ENCODE measurements at places on chromosomes 13 and 19. TPM values are rescaled to one million over a fixed set of nuclear protein-coding genes. Genes with fewer than 3 reads are reported as not detected.

GRCh38 chr19:39677961-39678889, 22.5 kb downstream of the LGALS16 start:
- H3K4me1 ChIP-seq = peaks cover 6% of the 10 kb centered on the region
- no peak overlapping the region for H3K27ac ChIP-seq
- peaks cover 7% of the 10 kb centered on the region for H3K27me3 ChIP-seq
- H3K4me3 ChIP-seq = no peak overlapping the region

GRCh38 chr13:64073203-64073602, 2657.6 kb upstream of the PCDH20 start:
- DNase-seq = no peak
- H3K27me3 ChIP-seq = peaks cover 7% of the 10 kb centered on the region
- no peak overlapping the region for H3K27ac ChIP-seq

DNA sequence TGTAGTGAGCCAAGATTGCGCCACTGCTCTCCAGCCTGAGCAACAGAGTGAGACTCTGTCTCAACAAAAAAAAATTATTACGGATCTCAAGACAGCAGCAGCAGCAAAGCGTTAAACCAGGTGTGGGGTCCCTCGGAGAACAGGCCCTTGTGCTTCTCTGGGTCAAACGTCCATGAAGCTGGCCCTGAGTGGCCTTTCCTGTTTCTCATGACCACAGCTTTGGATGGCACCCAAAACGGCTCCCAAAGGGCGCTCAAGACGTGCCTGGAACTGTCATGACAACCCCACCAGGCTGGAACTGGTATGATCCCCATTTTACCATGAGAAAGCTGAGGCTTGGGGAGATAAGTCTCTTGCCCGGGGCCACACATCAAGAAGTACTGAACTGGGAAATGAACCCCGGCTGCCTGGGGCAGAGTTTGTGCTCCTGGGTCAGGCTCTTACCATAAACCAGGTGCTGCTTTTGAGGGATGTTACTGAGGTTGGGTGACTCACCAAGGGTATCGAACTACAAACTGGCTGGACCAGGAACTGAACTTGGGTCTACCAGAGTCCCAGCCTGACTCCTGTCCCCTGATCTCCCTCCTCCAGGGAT, 11.6 kb upstream of the SAMD1 start:
- no peak overlapping the region for H3K4me3 ChIP-seq
- no peak for DNase-seq
- H3K4me1 ChIP-seq = no peaks in the 10 kb centered on the region
- peaks cover 1% of the 10 kb centered on the region for H3K27me3 ChIP-seq

- peaks cover 4% of the 10 kb centered on the region for H3K27me3 ChIP-seq
- no peak overlapping the region for H3K27ac ChIP-seq
- H3K4me1 ChIP-seq = peaks cover 18% of the 10 kb centered on the region
- no peaks in the 10 kb centered on the region for H3K36me3 ChIP-seq
- peak; percentile 27 for DNase-seq
Measured at GRCh38 chr13:20411638-20412342, 113.9 kb downstream of the CRYL1 start.

DNA sequence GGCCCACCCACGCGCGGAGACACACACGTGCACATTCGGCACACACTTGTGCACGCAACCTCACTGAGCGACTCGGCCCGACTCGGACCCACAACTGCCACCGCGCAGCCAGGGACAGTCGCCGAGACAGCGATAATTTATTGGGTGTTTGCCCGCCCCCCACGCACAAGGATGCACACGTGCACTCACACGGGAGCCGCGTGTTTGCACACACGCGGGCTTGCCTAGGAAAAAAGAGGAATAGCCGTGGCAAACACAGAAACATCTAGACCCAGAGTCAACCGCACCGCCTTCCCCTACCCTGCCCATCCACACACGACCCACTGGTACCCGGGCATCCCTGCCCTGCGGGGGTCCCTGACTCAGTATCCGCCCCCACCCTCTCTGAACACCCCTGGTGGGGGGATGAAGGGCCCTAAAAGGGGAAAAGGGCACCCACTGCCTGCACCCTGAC, 1.1 kb upstream of the SSBP4 start:
- DNase-seq = no peak
- H3K27me3 ChIP-seq = peaks cover 29% of the 10 kb centered on the region
- H3K36me3 ChIP-seq = no peaks in the 10 kb centered on the region
- H3K4me3 ChIP-seq = peak overlapping the region; percentile 83

DNA sequence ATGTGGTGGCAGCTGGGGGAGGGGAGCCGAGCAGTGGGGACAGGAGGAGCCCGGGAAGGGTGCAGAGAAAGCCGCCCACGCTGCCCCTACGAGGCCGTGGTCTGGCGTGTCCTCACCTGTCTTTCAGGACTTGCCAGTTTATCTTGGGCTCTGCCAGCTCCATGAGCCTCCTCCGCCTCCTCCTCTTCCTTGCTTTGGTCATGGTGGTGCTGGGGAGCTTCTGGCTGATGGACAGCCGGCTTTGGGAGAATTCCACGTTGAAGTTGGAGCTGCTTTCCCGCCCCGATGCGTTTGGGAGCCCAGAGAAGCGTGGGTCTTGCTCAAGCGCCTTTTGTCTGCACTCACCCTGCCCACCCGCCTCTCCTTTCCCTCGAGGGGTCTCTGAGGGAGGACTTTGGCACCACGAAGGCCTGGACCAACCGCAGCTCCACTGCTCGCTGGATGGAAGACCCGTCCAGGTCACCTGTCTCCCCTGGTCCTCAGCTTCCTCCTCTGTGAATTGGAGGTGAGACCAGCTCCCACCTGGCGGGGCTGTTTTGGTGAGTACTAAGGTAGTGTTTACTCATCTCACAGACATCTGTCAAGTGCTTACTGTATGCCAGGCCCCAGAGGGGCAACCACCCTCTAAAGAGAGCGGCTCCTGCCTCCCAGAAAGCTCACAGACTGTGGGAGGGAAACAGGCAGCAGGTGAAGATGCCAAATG, 29.7 kb upstream of the MIER2 start:
- H3K4me3 ChIP-seq = no peak overlapping the region
- no peaks in the 10 kb centered on the region for H3K4me1 ChIP-seq
- no peaks in the 10 kb centered on the region for H3K27me3 ChIP-seq
- no peak overlapping the region for H3K27ac ChIP-seq

DNA sequence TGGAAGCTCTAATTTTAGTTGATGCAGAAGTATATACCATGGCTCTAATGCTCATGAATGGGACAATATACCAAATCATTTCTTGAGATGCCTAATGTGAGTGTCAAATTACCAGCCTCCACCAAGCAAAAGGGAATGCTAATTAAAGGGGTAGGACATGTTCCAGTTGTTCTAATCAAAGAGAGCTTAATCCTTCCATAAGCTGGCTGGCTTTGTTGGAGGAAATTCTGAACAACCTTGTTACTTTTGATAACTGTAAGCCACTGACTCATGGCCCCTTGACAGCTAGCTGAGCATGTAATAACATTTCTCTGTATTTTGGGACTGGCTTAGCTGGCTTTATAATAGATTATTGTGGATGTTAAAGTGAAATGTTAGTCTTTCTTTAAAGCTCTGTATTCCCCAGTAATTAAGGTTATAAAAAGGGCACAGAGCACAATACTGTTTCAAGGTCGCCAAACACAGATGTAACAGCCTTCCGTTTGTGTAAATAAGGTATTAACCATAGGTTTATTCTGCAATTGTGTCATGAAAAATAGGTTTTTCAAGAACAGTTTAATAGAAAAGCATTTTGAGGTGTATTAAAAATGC, 1194.0 kb downstream of the PCDH9 start:
- no peak overlapping the region for H3K27ac ChIP-seq
- no peak overlapping the region for H3K4me3 ChIP-seq
- no peaks in the 10 kb centered on the region for H3K4me1 ChIP-seq
- H3K27me3 ChIP-seq = no peaks in the 10 kb centered on the region
- no peaks in the 10 kb centered on the region for H3K36me3 ChIP-seq

DNA sequence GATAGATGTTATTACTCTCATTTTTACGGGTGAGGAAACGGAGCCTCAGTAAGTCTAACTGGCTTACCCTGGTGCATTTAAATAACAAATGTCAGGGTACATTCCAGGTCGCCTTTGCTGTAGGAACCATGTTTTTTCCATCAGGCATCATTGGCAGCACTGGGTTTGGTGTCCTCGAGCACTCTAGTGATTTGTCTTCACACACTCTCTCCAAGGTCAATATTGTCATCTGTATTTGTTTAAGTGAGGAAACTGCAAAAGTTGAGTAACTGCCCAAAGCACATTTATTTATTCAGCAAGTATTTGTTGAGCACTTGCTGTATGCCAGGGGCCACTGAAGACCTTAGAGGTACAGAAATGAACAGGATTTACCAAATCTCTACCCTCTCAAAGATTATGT, 78.6 kb downstream of the DCT start:
- H3K4me1 ChIP-seq = no peaks in the 10 kb centered on the region
- no peaks in the 10 kb centered on the region for H3K27me3 ChIP-seq
- no peak for DNase-seq
- H3K4me3 ChIP-seq = no peak overlapping the region

DNA sequence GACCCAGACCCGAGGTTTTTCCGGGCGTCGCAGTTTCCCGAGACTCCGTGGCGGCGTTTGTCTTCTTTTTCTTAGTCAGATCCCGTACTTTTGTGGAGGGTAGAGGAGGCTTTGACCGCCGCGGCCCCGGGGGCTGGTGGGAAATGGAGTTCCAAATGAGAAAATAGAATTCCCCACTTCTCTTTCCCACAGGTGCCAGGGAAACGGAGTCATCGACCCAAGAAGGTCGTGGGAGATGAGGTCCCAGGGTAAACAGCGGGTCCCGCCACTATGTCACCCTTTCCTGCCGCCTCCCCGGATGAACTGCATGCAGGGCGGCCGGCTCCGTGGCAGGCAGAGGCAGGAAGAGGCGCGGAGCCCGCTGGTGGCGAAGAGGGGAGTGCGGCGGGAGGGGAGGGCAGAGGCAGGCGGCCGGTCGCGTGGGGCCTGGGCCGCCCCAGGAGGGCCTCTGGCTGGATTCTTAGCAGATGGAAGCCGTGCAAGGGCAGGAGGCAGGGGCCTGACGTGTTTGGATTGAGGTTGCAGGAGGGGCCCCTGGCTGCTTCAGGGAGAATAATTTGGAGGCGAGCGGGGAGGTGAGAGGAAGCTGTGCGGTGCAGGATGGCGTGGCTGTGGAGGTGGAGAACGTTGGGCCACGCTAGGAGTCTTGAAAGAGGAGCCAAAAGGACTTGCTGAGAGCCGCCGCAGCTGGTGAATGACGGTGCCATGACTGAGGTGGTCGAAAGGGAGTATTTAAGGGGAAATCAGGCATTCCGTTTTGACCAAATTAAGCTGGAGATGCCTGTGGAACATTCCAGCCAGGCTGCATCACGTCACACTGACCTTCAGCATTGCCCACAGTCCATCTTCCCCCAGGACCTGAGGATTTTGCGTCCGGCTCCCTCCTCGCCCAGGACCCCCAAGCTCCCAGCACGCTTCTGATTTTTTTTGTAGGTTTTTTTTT, 11.7 kb downstream of the CYTH2 start:
- no peak for DNase-seq
- H3K27me3 ChIP-seq = peaks cover 29% of the 10 kb centered on the region
- peaks cover 16% of the 10 kb centered on the region for H3K4me1 ChIP-seq
- H3K27ac ChIP-seq = peak overlapping the region; percentile 79
- peaks cover 9% of the 10 kb centered on the region for H3K36me3 ChIP-seq

GRCh38 chr13:79352107-79352506, 53.9 kb downstream of the RBM26 start:
- no peaks in the 10 kb centered on the region for H3K27me3 ChIP-seq
- H3K4me3 ChIP-seq = no peak overlapping the region
- H3K36me3 ChIP-seq = peaks cover under 1% of the 10 kb centered on the region

- no peak overlapping the region for H3K27ac ChIP-seq
- H3K27me3 ChIP-seq = no peaks in the 10 kb centered on the region
- no peak overlapping the region for H3K4me3 ChIP-seq
- DNase-seq = no peak
Measured at GRCh38 chr13:102972191-102972590, 94.0 kb downstream of the SLC10A2 start.

DNA sequence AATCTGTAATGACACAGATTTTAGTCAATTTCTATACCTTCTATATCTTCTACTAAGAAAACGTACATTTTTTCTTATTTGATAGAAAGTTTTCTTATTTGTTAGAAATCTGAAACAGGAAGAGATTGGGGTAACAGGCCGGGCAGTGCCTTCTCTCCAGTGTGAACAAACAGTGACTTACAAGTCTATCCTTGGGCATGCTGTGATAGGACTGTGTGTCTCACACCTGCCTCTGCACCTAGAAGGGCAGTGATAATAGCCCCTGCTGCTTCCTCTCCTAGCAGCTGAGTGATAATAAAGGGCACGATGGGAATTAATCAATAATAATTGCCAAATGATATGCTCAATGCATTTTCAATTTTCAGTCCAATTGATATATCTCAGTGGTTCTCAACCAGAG, 1.4 kb downstream of the TMEM272 start:
- H3K4me3 ChIP-seq = no peak overlapping the region
- no peaks in the 10 kb centered on the region for H3K36me3 ChIP-seq
- no peaks in the 10 kb centered on the region for H3K27me3 ChIP-seq
- DNase-seq = no peak

GRCh38 chr19:48481846-48482639, 12.9 kb downstream of the CYTH2 start:
- H3K4me1 ChIP-seq = peaks cover 16% of the 10 kb centered on the region
- DNase-seq = no peak
- H3K27me3 ChIP-seq = peaks cover 22% of the 10 kb centered on the region
- peak overlapping the region; percentile 52 for H3K27ac ChIP-seq

GRCh38 chr19:1063030-1063908, 3.7 kb upstream of the ARHGAP45 start:
- no peak overlapping the region for H3K27ac ChIP-seq
- no peak overlapping the region for H3K4me3 ChIP-seq
- H3K4me1 ChIP-seq = no peaks in the 10 kb centered on the region
- no peak for DNase-seq

- no peaks in the 10 kb centered on the region for H3K27me3 ChIP-seq
- no peak for DNase-seq
- H3K27ac ChIP-seq = no peak overlapping the region
Measured at GRCh38 chr13:101019126-101019525, 344.5 kb upstream of the TMTC4 start.

DNA sequence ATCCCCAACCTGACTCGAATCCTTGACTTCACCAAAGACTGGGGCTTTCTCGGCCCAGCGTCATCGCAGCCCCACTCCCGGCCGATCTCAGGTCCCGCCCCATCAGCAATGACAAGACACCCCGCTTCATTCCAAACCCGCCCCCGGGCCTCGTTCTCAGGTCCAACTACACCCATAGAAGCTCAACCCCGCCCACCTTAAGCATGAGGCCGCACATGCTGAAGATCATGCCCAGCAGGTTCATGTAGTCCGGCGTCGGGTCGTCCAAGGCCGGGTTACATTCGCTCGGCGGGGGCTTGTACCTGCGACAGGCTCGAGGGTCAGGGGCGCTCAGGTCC, 2.3 kb downstream of the WDR83 start:
- H3K27me3 ChIP-seq = peaks cover 24% of the 10 kb centered on the region
- peaks cover 22% of the 10 kb centered on the region for H3K36me3 ChIP-seq
- peak overlapping the region; percentile 98 for H3K4me3 ChIP-seq
- DNase-seq = peak; percentile 34
- peaks cover 36% of the 10 kb centered on the region for H3K4me1 ChIP-seq

GRCh38 chr19:14022469-14022868, 5.5 kb upstream of the RLN3 start:
- DNase-seq = no peak
- H3K36me3 ChIP-seq = no peaks in the 10 kb centered on the region
- no peak overlapping the region for H3K27ac ChIP-seq
- peaks cover 5% of the 10 kb centered on the region for H3K4me1 ChIP-seq
- peaks cover 5% of the 10 kb centered on the region for H3K27me3 ChIP-seq

VAV1 gene
- not detected for total RNA-seq

PSG6 gene
- not detected for total RNA-seq

PPM1N gene
- total RNA-seq = 0.33 TPM

Data from endothelial cell (in vitro differentiated cells).